ENCODE measurements at places on chromosomes 16 and 17.
A peak's percentile ranks its signal among the peaks of the same experiment; 100 is the strongest.

DNA sequence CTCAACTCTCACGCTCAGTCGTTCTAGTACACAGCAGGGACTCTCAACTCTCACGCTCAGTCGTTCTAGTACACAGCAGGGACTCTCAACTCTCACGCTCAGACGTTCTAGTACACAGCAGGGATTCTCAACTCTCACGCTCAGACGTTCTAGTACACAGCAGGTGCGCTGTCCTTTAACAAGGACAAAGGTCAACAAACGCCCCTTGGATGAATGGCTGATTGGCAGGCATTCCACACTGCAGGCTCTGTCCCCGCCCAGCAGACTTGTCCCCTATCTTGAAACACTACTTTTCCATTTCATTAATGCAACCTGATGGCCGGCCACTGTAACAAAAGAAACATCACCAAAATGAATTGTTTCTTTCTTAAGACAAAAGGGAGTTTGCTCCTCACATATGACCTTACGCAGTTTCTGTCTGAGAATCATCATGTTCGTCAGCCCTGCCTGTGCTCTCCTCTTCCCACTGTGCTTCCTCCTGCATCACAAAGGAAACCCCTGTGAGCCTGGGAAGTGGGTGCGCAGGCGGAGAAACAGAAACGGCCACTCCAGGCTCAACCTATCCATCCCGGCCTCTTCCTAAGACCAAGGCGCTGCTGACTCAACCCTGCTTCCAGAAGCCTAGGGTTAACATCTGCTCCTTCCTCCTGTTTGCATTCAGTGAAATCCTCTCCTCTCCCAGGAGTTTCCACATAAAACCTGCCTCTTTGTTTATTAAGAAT lies 59.8 kb downstream of the ANKRD11 start:
- DNase-seq: no peak

GRCh38 chr17:50904518-50905459 lies 38.6 kb upstream of the TOB1 start:
- peak; percentile 82 for DNase-seq

DNA sequence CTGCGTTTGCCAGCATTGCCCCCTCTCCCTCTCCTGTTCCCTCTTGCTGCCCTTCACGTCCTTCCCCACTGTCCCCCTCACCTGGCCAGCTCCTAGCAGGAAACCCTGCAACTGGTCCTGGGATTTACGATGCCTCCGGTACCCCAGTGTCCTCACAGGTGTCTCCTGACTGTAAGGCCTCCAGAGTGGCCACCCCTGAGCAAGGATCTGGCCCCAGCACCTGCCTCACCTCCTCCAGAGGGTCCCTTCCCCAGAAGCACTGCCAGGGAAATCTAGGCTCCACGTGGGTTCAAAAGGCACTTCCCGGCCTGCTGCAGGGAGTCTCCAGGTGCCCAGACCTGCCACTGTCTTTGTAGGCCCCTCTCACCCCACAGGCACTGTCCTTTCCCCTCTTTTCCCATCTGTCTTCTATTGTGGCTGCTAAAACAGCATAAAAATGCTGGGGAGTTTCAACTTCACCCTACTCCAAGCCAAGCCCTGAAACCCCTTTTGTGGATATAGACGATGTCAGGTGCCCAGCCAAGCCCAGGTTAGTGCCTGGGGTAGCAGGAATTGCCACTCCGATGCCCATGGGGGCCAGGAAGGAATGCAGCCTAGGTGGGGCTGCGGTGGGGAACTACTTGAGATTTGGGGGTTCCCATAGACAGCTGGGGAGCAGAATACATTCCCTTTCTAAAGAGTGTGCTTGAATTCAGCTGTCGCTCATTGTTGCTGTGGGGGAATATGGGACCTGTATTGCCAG lies 25.7 kb downstream of the RAB11FIP4 start:
- DNase-seq: no peak

DNA sequence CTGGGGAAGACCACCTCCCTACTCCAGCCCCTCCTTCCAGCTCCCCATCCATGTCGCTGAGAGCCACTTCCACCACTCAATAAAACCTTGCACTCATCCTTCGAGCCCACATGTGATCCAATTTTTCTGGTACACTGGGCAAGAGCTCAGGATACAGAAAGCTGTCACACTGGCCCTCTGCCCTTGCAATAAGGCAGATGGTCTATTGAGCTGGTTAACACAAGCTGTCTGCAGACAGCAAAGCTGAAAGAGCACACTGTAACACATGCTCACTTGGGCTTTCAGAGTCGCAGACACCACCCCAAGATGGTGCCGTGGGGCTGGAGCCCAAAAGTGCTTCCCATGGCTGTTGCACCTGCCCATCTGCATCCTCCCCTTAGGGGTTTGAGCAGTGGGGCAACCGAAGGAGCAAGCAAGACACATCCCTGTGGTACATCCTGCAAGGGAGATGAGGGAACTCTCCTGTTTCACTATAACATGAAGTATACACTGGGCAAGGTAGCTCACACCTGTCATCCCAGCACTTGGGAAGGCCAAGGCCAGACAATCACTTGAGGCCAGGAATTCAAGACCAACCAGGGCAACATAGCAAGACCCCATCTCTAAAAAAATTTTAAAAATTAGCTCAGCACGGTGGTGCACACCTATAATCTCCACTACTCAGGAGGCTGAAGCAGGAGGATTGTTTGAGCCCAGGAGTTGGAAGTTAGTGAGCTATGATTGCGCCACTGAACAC lies 52.8 kb upstream of the C17orf78 start:
- no peak for DNase-seq

GRCh38 chr17:9788601-9789000 lies 2.8 kb downstream of the DHRS7C start:
- no peak for DNase-seq

GRCh38 chr17:7882068-7882467 lies 6.5 kb upstream of the CHD3 start:
- no peak for DNase-seq

- DNase-seq: no peak
Observed at GRCh38 chr17:28570716-28571360, 486 bp downstream of the PIGS start.

DNA sequence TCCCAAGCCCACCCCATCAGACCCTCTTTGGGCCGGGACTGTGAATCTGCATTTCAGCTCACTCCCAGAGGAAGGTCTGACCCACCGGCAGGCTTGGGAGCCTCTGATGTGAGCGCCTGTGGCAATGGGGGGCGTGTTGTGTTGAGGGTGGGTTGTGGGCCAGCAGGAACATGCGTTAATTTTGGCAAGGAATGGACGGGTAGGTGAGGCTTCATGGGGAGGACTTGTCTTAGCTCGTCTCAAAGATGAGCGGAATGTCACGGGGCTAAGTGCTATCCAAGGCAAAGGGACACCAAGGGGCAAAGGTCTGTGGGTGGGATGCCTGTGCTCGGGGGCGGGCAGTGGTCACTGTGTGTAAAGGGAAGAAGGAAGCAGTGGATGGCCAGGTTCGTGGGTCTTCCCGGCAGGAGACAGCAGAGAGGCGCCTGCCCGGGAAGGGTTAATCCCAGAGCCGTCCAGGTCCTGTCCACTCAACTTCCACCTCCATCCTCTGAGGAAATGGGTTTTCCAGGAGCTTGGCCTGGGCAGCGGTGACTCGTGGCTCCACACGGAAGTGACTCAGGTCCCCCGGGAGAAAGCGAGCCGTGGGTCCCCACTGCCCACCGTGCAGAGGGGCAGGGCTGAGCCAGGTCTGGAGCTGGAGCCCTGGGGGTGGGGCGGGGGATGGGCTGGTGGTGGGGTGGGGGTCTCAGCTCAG lies 17.4 kb downstream of the ADGRG1 start:
- DNase-seq: no peak

DNA sequence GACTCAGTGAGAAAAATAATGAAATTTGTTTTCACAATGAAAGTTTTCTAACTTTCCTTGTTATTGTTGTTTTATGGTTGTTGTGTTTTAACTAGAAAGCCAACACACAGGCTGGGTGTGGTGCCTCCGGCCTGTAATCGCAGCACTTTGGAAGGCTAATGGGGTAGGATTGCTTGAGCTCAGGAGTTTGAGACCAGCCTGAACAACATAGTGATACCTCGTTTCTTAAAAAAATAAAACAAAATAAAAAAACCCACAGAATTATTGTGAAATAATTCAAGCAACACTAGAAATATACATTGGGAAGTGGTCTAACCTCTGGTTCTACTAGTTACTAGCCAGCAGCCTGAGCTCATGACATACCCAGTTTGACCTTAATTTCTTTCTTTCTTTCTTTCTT lies 630 bp downstream of the MILR1 start:
- no peak for DNase-seq

DNA sequence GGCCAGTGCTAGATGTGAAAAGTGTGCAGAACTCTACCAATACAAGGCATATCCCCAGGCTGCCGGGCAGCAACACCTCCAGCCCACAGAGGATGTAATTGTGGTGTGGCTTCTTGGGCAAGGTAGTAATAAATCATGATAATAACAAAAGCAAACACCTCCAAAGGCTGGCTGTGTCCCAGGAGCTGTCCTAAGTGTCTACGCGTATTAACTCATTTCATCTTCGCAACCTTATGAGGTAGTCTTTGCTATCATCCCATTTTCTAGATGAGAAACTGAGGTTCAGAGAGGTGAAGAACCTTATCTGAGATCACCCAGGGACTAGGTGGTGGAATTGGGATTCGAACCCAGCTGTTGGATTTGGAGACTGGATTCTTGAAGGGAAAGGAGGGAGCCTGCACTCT lies 5.3 kb downstream of the PDK2 start:
- no peak for DNase-seq

- DNase-seq: no peak
Observed at GRCh38 chr17:42459801-42460281, 1.2 kb downstream of the ATP6V0A1 start.

- DNase-seq: no peak
Observed at GRCh38 chr17:61209525-61209924, 190.1 kb upstream of the TBX2 start.

DNA sequence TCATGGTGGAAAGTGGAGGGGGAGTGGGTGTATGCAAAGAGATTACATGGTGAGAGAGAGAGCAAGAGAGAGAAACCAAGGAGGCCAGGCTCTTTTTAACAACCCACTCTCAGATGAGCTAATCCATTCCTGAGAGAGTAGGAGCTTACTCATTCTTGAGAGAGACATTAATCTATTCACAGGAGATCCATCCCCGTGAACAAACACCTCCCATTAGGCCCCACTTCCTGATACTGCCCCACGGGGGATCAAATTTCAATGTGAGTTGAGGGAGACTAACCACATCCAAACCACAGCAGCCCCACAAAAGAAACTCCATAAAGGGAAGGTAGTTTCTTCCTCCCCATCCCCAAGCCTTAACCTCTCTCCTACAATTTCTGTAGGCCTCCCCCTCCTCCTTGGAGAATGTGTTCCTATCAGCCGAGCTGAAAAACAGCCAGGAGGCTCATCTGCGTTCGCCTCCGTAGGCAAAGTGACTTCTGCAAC lies 450.0 kb downstream of the NPIPA7 start:
- DNase-seq: no peak

DNA sequence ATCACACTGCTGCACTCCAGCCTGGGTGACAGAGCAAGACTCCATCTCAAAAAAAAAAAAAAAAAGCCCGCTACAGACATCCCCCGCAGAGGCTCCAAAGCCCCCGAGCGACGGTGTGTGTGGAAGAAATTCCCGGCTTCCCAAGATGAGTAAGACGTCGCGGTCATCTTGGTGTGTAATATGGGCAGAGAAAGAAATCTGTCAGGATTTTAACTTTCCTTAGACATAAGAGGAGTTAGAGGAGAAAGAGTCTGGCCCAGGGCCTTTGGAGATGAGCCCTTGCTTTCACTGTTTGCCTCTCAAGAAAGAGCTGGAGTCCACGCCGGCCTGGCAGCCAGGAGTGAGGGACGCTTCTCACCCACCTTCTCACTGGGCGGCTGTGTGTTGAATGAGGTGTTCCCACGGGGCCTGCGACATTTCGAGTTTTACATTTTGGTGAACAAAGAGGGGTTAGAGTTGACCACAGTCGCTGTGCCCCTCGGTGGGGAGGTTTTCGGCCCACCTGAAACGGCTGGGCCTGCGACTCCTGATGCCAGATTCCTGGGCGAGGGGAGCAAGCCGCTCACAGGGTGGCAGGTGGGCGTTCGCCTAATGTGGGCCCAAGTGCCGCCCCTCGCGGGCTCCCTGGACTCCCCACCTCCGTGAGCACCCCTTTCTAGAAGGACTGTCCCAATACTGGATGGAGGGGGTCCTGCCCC lies 17.9 kb downstream of the C1QTNF1 start:
- DNase-seq: no peak

- DNase-seq: no peak
Observed at GRCh38 chr17:422196-422930, 69.8 kb upstream of the RPH3AL start.

GRCh38 chr16:80997139-80997798 lies 9.4 kb downstream of the CMC2 start:
- DNase-seq: no peak

GRCh38 chr17:14744761-14745473 lies 444.0 kb downstream of the HS3ST3B1 start:
- no peak for DNase-seq

Measured in amygdala (tissue), 56 donors.